ENCODE measurements at places on chromosomes 11 and 22. TPM values are rescaled to one million over a fixed set of nuclear protein-coding genes. Genes with fewer than 3 reads are reported as not detected.

DNA sequence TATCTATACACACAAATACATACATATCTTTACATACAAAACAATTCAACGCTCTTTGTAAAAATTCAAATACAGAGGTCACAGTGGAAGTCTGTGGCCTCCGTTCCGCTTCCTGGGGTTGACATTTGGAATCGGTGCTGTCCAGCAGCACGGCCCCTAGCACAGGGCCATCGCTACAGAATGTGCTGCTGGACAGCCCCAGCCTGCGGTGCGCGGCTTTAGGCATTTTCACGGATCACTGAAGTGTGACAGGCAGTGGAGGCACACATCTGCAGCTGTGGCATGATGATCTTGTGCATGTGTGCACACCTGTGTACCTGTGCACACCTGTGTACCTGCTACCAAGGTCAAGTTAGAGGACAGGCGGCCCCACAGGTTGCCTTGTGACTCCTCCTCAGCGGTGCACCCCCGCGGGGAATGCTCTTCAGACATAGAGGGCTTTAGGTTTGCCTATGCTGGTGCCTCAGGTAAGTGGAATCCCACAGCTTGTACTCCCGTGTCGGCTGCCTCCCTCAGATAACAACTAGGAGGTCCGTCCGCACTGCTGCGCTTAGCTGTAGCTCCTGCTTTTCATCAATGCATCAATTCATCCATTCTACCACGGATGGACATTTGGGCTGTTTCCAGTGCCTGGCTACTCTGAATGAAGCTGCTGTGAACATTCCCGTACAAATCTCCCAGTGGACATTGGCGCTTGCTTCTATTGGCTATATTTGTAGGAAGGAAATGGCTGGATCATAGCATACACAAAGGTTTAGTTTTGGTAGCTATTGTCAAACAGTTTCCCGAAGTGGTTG lies 29.9 kb downstream of the GAL start:
- DNase-seq: no peak

GRCh38 chr11:48005831-48006270 lies 25.5 kb downstream of the PTPRJ start:
- DNase-seq: peak; percentile 76

DNA sequence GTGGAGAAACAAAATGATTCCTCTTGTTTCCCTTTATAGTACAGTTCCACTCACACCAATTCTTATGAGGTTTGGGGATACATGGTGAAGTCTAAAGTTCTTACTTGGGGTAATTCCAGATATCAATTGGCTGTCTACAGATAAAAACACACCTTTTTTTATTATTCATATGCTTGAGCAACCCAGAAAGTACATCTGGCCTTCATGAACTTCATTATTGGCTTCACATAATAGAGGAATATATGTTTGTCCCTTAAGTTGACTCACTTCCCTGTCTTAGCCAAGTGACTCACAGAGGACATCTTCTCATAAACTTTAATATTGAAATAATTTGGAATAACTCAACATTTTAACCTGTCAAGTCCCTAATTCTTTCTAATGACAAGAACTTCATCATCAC lies 36.3 kb upstream of the SOX6 start:
- DNase-seq: no peak

The KREMEN1 gene
- total RNA-seq: not detected

DNA sequence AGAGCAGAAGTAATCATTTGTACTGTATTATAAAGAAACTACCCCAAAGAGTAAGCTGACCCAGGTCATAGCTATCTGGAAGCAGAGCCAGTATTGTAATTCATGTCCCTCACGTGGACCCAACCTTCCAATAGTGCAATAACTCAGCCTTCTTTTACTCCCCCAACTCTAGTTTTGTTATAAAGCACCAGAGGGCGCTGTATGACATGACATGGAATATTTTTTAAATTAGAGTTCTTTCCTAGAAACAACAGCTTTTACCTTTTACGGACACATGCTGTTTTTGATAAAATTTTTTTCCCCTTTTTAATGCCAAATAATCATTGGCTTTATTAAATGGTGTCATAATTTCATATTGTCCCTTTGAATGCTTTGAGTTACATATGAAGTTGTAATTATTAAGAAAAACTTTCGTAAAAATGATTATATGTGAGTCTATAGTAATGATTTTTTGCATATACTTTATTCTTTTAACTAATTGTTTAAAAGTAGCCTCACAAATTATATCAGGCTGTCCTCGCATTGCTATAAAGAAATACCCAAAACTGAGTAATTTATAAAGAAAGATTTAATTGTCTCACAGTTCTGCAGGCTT lies 76.9 kb downstream of the DKK3 start:
- peak; percentile 68 for DNase-seq

DNA sequence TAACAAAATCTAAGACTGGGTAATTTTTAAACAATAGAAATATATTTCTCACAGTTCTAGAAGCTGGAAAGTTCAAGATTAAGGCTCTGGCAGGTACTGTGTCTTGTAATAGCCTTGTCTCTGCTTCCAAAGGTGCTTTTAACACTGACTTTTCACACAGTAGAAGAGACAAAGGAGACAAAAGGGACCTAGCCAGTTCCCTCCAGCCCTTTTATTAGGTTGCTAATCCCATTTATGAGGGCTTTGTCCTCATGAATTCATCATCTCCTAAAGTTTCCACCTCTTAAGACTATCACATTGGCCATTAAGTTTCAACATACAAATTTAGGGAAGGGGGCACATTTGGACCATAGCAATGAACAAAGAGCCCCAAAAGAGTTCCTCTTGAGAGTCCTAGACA lies 40.7 kb downstream of the FAM181B start:
- no peak for DNase-seq

- DNase-seq: no peak
Measured at GRCh38 chr11:79492008-79492407, 51.2 kb upstream of the TENM4 start.

The GLYATL2 gene
- total RNA-seq: not detected

The SLC29A2 gene
- 18.9 TPM for total RNA-seq

The FJX1 gene
- total RNA-seq: 0.26 TPM

DNA sequence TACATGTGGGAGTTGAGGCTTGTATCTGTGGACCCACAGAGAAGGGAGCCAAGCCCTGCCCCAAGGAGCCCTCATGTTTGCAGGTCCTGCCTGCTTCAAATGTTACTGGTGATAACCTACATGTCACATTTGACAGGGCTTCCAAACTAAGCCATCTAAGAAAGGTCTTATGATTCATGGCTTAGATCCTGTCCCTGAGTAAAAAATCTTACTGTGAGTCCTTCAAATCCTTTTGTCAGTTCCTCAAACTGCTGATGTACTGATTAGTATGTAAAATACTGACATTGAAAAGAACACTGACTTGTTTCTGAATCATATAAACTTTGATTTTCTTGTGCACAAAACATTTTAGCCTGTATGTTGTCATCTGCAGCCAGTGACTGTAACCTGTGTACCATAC lies 1.0 kb upstream of the PANX1 start:
- DNase-seq: no peak

DNA sequence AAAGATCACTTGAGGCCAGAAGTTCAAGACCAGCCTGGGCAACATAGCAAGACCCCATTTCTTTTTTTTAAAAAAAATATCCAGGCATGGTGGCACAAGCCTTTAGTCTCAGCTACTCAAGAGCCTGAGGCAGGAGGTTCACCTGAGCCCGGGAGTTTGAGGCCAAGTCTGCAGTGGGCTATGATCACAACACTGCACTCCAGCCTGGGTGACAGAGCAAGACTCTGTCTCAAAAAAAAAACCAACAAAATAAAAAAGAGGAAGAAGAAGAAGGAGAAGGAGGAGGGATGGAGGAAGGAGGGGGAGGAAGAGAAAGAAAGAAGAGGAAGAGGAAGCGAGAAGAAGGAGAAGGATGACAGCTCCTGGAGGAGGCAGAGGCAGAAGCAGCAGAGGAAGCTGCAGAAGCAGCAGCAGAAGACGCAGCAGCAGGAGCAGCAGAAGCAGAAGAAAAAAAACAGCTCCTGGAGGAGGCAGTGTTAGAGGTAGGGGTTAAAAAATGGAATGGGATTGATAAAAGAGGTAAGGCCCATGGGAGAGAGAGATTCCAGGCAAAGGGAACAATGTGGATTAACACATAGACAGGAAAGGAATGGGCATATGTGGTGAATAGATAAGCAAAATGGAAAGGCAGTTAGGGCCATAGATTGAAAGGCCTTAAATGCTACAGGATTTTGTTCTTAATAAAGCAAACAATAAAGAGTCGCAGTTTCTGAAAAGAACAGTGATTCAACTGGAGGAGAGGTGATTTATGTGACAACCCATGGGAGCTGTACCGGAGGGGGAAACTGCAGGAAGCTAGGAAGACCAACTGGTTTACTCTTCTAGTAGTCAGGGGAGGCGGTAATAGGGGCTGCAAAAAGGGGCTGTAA lies 10.9 kb downstream of the PRCP start:
- no peak for DNase-seq

GRCh38 chr11:74157169-74157568 lies 13.6 kb downstream of the C2CD3 start:
- no peak for DNase-seq

- DNase-seq: no peak
Measured at GRCh38 chr11:11722861-11723260, 101.1 kb upstream of the GALNT18 start.

DNA sequence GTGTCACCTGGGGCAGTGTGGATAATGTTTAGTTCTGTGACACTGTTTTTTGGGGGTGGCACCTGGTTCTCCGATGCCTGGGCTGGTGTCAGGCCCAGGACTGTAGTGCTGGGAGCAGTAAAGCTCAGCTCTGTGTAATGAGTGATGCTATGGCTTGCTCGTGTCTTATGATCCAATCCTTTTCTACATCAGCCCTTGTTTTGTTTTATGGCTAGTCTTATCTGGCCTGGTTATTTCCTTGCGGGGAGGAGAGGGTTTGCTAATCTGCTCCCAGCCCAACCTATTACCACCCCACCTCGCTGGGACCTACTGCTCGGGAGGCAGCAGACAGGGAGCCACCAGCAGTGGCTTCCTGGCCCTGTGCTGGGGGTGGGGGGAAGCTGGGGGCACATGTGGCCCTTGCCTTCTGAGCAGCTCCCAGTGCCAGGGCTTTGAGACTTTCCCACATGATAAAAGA lies 35.0 kb upstream of the TPBGL start:
- DNase-seq: no peak

Data from activated CD4-positive, alpha-beta T cell treated with anti-CD3 and anti-CD28 coated beads, Interleukin-2, amount 10 ng/mL, durations not matched to agents 24 days and 14 days (primary cell).